Kidney capillary endothelial cell (primary cell): ENCODE measurements at places on chromosomes 12 and 14.

DNA sequence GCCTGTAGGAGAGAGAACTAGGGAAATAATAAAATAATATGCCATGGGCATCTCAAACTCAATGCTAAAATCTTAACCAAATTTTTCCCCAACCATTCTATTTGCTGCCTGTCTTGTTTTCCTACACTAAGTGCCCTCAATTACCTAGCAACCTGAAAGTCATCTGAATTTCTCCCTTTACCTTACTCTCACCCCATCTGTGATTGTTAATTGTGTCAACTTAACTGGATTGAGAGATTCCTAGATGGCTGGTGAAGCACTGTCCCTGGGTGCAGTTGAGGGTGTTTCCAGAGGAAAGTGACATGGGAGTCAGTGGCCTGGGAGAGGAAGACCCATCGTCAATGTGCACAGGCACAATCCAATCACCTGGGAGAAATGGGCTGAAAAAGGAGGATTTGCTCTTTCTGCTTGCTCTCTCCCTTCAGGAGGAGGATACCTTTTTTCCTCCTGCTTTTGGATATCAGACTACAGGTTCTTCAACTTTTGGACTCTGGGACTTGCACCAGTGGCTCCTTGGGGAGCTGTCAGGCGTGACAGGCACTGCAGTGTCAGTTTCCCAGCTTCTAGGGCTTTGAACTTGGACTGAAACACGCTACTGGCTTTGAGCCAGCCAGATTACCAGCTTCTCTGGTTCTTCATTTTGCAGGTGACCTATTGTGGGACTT lies 100.1 kb downstream of the PPP1R12A start:
- no peak for DNase-seq

- no peak for DNase-seq
Observed at GRCh38 chr12:96131230-96131788, 62.9 kb upstream of the ELK3 start.

GRCh38 chr12:1517007-1517406 lies 77.4 kb downstream of the FBXL14 start:
- DNase-seq = no peak

DNA sequence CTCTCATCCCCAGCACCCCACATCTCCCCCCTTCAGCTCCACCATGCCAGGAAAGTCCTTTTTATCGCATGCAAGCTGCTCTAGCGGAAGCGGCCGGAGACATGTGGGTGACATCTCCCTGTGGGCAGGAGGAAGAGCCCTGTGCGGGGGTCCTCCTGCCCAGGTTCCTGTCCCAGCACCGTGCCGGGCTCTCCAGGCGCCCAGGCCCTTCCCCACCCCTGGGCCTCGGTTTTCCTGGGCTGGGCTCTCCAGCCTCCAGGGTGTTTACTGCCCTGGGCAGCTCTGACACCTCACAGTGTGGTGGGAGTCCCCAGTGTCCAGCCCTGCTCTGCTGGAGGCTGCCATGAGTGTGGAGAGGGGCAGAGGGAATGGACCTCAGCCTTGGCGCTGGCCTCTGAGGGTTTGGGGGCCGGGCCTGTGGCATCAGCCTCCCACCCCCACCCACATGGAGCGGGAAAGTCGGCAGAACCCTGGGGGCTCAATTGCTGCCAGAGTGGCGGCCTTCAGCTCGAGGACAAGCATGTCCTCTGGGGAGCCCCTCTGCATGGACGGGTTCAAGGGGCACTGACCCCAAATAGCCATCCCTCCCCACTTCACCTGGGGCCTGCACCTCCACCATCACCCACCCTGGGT lies 16.9 kb downstream of the ASPG start:
- DNase-seq = no peak

GRCh38 chr14:23478109-23478759 lies 8.7 kb downstream of the NGDN start:
- peak; percentile 53 for DNase-seq

DNA sequence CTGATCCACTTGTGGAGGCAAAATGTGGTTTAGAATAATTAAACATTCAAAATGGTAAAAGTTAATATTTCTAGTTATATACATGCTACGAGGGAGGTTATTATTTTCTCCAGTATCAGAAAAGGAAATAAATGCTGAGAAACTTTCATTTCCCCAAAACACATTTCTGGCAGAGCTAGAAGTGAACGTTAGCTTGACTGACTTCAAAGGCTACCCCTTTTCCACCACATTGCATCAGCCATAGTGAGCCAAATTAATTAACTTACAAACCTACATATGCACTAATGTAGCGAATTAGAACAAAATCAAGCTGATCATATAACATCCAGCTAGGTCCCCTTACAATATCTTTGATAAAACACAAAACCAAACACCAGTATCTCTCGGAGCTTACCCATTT lies 49.3 kb upstream of the RERGL start:
- DNase-seq = no peak

- DNase-seq = no peak
Observed at GRCh38 chr12:5584412-5585175, 152.7 kb downstream of the NTF3 start.

DNA sequence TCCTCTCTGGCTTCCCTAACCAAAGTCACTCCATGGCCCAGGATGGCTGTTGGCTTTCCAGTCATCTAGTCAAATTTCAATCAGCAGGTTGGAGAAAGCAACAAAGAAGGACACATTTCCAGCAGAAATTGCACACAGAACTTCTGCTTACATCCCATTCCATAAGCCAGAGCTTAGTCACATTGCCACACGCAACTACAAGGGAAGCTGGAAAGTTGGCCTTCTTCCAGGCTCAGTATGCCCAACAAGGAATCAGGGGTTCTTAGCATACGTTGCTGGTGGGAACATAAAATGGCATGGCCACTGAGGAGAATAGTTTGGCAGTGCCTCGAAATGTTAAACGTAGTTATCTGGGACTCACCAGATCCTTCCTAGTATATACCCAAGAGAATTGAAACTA lies 9.3 kb upstream of the APPL2 start:
- no peak for DNase-seq

GRCh38 chr12:26327975-26328644 lies 132.7 kb downstream of the SSPN start:
- DNase-seq = no peak

DNA sequence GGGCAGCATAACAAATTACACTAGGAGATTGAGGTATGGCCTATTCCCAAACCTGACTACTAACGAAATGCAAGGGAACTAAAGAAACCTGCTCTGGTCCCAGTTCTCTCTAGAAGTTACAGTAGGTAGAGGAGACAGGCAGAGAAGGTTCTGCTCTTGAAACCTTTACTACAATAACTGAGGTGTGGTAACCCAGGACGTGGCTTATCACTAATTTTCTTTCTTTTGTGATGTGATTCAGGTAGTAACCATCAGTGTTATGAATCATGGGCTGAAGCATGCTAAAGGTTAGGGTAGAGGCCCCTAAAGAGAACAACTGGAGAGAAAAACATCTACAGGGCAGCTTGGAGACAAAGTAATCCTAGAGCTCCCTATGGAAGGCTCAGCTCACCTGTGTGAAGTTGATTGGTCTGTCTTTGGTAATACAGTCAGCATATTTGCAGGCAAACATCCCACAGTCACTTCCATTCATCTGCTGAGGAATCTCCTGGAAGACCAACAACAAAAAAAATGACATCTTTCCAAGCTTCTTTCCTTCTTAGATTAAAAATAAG lies 41.8 kb upstream of the COL2A1 start:
- no peak for DNase-seq

DNA sequence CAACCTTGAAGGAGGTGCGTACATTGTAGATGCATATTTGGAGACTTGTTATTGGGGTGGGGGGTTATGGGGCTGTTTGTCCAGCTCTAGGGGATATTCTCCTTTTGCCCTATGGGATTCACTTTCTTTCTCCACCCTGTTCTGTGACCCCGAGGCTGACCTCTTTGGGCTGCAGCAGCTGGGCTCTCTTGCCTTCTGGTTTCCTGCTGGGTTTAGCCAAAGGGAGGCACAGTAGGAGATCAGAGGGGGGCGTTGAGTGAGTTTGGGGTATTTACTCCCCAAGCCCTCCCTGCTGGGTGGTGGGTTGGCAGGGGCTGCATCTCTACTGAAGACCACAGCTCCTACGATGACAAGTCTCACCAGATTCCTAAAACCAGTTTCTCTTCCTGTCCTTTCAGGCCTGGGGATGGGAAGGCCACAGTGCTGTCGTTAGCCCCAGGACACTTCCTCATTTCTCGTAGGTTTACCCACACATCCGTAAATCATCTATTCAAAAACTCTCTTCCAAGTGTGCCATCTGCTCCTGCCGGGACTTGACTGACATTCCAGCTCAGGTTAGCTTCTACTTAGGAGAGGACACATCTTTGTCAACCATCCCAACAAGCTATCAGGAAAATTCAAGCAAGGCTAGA lies 127.1 kb downstream of the TMEM30B start:
- no peak for DNase-seq

DNA sequence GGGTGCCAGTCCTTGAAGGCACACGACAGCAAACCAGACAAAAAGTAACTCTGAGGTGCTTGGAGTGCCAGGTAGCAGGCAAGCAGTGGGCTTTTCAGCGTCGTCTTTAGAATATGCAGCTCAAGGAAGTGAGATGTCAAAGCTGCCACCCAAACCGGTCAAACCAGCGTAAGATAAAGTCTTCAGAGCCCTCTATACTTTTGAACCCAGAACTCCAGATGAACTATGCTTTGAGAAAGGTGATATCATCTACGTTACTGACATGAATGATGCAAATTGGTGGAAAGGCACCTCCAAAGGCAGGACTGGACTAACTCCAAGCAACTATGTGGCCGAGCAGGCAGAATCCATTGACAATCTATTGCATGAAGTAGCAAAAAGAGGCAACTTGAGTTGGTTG lies 95.9 kb downstream of the TBX3 start:
- no peak for DNase-seq

DNA sequence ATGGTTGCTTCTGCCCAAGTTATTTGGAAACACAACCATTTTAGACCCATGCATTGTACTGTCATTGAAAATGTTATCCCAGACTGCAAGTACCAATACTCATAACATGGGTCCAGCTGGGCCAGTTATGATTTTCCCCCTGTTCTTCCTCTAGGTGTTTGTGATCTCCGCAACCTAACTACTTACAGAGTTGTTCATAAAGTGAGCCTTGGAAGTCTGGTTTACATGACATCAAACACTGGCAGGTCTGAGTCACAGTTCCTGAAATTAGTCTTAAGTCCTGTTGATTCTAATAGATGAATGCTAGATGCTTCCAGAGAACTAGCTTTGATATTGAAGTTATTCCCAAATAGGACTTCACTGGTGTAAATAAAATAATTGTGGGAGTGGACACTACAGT lies 487.0 kb downstream of the MED13L start:
- no peak for DNase-seq

DNA sequence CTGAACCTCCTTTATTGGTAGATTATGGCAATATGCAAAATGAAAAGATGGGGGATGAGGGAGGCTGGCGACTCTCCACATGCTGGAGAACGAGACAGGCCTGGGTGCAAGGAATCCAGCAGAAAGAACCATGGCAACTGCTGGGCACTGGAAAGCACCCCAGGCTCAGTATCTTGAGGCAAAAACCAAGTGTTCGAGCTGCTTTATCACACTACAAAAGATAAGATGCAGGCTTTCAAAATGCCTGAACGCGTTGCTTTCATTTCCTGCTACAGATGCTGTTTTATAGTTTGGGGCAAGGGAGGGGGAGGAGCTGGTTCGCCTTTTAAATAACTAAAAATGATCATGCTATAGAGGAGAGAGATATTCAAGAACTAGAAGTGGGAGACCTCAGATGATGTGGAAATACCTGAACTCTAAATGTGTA lies 38.9 kb downstream of the NIN start:
- DNase-seq = no peak

- DNase-seq = peak; percentile 4
Observed at GRCh38 chr12:108102363-108102762, 26.7 kb upstream of the WSCD2 start.

DNA sequence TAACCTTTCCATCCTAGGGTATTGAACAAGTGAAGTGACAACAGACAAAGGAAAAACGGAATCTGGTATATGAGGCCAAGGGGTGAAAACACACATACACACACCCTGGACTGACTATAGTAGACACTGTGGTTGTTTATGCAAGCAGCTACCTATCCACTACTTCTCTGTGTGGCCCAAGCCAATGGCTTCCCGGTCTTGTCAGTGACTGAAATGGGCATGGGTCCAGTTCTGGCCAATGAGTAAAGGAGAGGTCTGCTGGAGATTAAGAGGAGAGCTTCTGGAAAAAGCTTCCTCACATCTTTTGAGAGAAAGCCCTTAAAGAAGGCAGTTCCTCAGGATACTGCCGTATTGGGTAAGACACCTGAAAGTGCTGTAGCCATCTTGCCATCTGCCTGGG lies 19.3 kb downstream of the MBIP start:
- DNase-seq = no peak

DNA sequence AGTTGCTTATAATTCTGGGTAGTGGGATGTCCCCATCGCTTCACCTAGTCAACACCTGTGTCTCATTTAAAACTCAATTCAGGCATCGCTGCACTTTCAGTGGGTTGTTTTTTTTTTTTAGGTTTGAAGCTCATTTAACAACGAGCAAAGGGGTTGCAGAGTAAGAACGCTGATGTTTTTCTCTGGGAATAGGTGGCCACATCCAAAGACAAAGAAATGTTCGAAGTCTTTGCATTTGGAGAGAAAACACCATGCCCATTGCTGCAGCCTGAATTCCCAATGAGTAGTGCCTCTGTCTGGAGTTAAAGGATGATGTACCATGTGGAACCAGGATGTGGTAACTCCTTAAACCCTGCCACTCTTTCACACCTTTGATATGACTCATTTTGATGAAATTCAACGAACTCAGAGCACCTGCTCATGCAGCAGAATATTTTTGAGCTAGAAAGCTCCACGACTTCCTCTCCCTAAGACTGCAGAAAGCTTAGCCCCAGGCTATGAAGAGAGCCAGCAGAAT lies 35.1 kb upstream of the BATF start:
- no peak for DNase-seq

- no peak for DNase-seq
Observed at GRCh38 chr14:56810836-56811592, 735 bp upstream of the OTX2 start.

DNA sequence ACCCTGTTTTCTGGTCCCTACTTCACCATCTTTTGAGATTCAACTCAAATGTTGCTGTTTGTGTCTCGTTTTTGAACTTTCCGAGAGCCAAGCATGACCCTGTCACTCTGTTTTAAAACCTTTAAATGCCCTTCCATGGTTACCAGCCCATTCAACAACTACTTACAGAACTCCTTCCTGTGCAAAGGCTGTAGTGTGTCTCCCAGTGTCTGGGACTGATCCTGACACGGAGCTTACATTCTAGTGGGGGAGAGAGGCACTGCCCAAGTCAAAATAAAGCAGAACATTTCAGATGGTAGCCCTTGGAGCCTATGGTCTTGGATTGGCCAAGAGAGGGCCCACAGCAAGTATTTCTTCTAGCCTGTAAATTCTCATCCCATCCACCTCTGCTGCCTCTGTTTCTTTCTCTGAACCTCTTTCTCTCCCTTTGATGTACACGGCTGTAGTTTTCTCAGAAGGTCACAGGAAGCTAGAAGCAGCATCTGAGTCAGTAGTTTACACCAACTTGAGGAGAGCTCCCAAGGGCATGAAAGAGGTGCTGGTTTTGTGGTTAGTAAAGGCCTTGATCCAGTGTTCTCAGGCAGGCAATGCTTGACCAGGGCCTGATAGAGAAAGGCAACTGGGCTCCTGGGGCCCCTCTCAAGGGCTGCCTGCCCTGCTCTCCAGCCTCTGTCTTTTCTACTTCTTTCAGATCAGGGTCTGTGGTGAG lies 42.3 kb upstream of the SLC24A4 start:
- no peak for DNase-seq

- no peak for DNase-seq
Observed at GRCh38 chr12:131471946-131472732, 238.8 kb upstream of the SFSWAP start.
